ENCODE measurements at places on chromosomes 7 and 10. TPM values are rescaled to one million over a fixed set of nuclear protein-coding genes. Genes with fewer than 3 reads are reported as not detected.

Gene FAM25C
- not detected for polyA plus RNA-seq

Gene HOXA7
- polyA plus RNA-seq: not detected

Gene CALML5
- not detected for polyA plus RNA-seq

Gene KIF11
- 0.75 TPM for polyA plus RNA-seq

Gene SP4
- polyA plus RNA-seq: 6.6 TPM

Gene SEPHS1
- polyA plus RNA-seq: 13.6 TPM

Gene ERV3-1
- 5.0 TPM for polyA plus RNA-seq

Gene MMRN2
- 0.52 TPM for polyA plus RNA-seq

Gene SEMA3E
- 19.8 TPM for polyA plus RNA-seq

Gene CHST15
- polyA plus RNA-seq: 38.8 TPM

Gene SPACDR
- polyA plus RNA-seq: 0.66 TPM

Gene TUBB8
- polyA plus RNA-seq: not detected

Gene ZNF727
- polyA plus RNA-seq: 9.8 TPM

Gene IDI2
- polyA plus RNA-seq: not detected

Gene LFNG
- 0.35 TPM for polyA plus RNA-seq

Gene RBM33
- polyA plus RNA-seq: 6.7 TPM

Gene SFTPA2
- 0.28 TPM for polyA plus RNA-seq

Gene GPR26
- 0.67 TPM for polyA plus RNA-seq

Gene ZPBP
- not detected for polyA plus RNA-seq

All from Purkinje cell (primary cell).